Erythroblast (primary cell): ENCODE measurements at places on chromosomes 2 and 18.

DNA sequence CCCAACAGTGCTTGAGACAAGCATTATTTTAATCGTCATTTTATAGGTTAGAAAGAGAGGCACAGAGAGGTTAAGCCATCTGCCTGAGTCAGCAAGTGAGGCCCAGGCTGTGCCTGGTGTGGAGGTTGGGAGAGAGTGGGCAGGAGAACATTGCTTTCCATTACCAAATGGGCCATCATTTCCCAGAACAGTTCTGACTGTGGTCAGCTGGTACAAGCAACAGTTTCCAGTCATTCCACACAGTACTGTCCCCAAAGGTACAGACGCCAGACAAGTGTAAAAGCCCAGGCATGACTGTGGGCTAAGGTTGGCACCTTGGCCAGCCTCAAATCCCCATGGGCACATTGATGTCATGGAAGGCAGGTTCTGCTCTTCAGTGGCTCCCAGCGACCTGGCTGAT lies 98.2 kb upstream of the LCLAT1 start:
- DNase-seq: no peak

DNA sequence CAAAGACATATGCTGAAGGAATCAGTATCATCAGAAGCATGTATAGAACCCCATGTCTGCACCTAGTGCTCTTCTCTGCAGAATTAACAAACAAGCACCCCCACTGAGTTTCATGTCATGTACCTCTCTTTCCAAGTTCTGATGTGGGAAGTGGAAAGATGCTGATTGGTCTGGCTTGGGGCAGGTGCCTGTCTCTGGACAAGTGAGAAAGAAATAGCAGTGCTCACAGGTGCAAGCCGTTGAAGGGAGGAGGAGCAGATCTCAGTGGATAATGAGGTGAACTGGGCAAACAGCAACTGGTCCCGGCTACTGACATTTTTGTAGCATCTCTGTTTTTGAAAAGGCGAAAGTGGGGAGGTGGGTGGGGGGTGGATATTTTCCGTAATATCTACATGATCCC lies 17.5 kb upstream of the ACVR1 start:
- no peak for DNase-seq

DNA sequence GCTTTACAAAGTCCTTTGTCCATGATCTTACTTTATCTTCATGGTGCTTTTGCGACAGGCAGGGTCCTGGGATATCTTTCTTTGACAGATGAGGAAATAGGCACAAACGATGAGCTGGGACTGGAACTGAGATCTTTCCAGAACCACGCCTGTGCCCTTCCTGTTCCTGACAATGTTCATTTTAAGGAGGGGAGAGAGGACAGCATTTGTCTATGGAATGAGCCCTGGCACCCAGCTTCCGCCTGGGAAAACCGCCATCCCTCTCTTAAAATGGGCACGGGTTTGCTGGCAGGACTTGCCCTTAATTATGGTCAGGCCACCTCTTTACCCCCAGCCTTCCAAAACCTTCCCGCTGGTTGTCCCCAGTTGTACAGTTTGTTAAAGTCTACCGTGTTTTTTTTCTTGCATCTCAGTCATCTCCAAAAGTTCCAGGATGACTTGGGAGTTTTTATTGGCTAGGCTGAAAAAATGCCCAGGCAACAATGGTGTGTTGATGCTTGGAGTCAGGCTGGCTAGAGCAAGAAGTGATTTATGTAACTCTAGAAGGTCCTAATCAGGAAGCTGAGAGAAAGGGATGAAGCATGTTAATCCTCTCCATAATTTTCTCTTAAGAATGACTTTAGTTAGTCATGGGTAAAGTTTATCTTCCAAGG lies 264.9 kb upstream of the EPAS1 start:
- no peak for DNase-seq

- DNase-seq: no peak
Observed at GRCh38 chr2:70360661-70361270, 58.9 kb upstream of the FAM136A start.

- DNase-seq: no peak
Observed at GRCh38 chr2:29401994-29402393, 286.8 kb downstream of the CLIP4 start.

DNA sequence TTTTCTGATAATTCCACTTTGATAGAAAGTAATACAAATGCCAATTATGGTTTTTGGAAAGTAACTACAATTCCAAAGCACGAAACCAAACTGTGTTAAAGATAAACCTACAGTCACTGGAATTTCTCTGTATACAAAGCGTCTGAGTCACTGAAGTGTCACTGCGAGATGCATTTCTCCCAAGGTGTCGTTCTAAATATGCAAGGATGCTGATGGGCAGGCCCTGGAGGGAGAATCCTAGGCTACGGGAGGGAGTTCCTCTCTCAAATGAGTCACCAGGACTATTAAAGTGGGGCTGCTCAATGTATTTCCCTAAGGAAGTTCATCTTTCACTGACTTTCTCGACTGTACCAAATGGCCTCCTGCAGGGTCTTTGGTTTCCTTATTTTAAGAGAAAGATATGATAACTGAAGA lies 163.8 kb upstream of the STK17B start:
- DNase-seq: no peak
